ENCODE measurements at places on chromosomes 5 and 9. TPM values are rescaled to one million over a fixed set of nuclear protein-coding genes. Genes with fewer than 3 reads are reported as not detected.
A peak's percentile ranks its signal among the peaks of the same experiment; 100 is the strongest.

DNA sequence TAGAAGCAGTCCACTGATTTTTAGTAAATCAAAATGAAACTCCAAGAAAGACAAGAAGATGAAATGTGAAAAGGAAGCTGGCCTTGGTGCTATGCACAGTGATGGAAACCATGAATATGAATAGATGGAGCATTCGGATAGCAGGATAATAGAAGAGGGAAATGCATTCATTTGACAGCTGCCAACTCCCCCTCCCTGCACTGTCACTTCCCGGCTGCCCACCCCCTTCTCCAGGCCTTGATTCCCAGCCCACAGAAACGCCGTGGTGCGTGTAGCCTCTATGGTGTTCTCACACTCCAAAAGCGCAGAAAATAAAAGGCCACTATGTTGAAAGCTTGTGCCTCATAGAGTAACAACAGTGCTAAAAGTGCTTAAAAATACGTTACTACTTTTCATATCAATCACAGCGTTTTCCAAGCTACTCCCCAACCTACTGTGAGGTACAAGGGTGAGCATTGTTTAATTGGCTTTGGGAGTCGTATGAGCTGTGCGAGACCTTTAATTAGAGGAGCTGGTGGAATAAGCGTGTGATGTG is 26.1 kb upstream of the IFNK start:
- no peak for DNase-seq

- DNase-seq, result peak; percentile 85
These were observed 724 bp upstream of the LYSMD3 start for GRCh38 chr5:90529939-90530677.

PROB1 gene
- total RNA-seq, result 2.0 TPM

- no peak for DNase-seq
These were observed 68.4 kb downstream of the SCAI start for GRCh38 chr9:125074976-125075375.

GRCh38 chr9:123073991-123074422 is 40.5 kb downstream of the GPR21 start:
- DNase-seq, result no peak

DNA sequence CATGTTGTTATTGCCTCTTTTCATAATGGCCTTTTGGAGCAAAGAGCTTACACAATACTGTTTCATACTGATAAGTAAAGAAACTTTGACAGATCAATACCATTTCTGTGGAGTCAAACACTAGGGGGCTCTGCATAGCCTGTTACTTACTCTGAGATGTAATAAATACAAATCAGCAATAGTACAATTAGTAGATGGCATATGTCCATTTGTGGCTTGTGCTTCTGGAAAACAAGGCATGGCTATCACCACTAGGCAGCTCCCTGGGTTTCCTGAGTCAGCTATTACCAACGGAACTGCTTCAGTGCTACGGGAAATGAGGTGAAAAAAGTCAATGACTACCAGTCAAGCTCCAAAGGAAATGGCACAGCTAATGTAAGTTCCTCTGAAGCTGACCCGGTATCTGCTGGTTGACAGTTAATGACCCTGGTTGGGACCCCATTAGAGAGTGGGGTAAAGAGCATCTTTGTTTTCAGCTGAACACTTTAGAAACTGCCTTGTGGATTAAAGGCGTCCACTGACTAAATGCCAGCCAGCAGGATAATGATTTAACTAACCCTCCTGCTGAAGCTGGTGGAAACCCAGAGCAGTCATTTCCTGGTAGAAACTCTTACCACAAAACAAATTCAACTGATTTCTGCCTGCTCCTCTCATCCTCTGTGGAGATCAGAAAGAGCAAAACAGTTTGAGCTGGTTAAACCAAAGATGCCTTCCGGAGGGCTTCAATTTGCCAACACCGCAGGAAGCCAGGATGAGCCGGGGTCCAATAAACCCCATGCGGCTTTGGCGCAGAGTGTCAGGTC is 69.0 kb upstream of the FAM169A start:
- peak; percentile 37 for DNase-seq

DNA sequence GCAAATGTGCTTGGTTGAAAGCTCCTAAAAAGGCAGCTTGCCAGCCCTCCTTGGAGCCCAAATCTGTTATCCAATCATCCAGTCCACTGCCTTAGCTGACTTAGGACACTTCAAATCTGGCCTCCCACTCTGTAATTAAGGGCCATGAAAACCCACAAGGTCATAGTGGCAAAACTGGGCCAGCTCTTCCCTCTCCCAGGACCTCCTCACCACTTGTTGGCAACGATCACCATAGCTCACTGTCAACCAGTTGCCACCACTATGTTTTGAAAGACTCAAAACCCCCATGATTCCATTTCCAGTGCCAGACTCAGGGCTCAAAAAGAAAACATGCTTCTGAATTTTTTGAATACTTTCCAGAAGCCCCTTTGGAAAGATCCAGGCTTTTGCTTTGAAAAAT is 107.5 kb downstream of the NREP start:
- no peak for DNase-seq

TEX10 gene
- total RNA-seq, result 15.4 TPM

DNA sequence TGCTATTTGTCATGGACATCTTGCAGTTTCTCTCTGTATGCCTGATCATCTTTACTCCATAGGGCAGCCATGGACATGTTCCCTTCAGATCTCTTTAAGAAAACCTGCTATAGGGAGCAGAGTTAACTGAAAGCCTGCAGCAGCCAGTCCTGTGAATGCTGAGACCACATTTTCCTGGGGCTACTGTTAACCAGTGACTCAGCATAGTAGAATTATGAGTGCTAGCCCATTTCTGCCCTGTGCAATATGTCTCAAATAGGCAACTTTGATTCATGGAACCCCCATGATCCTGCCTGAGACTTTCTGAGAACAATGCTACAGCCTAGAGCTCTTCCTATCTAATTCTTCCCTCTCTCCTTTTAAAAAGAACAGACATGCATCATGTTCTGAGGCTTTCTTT is 624.2 kb downstream of the CHSY3 start:
- no peak for DNase-seq

GRCh38 chr9:112445196-112445595 is 41.4 kb upstream of the KIAA1958 start:
- no peak for DNase-seq

DNA sequence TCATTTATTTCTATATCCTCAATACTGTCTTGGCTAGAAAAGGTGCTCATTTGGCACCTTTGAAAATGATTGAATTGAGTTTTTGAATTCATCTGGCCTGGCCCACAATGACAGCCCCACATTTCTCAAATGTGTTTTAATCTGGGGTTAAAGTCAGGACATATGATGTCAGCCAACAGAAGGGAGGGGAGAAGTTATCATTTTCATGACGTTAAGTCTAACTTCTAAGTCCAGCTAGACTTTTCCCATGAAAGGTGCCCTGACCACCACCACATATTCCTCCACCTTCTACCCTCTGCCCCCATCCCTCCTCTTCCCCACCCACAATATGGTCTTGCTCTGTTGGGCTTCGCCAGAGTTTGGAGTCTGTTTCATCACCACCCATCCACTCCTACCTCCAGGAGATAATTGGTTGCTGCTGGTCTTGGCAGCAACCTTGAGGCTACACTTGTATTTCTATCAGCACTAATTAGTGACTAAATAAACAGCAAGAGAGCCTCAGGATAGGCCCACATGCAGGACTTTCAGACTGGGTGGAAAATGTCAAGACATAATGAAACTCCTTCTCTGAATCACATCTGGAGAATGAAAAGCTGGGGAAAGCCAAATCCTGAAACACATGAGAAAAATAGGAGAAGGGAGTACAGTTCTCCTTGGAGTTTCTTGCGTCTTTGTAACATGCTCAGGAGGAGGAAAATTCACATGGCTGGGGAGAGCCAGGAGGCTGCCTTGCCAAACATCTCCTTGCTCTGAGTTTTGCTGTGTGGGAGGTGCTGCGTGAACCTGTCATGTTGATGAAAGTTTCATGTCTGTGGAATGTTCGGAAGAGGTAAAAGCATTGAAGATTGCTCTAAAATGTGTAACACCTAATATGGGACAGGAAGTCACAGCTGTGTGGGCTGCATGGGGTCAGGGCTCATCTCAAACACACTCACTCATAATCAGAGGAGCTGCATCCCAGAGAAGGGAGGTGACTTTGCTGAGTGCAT is 544.7 kb upstream of the KLF4 start:
- DNase-seq, result no peak

- no peak for DNase-seq
These were observed 493.4 kb upstream of the COX7C start for GRCh38 chr5:86124333-86124732.

DNA sequence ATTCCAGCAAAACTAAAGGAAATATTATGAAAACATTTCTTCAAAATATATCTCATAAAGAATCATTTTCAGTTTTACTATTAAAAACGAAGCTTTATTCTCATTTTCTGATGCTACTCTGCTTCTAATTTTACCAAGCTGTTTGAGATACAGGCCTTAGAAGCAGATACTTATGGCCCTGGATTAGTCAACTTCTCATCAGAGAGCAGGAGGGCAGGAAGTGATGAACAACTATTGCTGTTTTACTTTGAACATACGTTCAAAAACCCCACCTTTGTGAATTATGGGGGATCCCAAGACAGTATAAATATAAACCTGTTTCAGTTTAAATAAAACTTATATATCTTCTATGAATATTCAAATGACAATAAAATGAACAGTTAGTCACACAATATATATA is 16.0 kb downstream of the MPDZ start:
- DNase-seq, result no peak

FRMD3 gene
- 0.03 TPM for total RNA-seq

- no peak for DNase-seq
These were observed 288.0 kb downstream of the IZUMO3 start for GRCh38 chr9:24257726-24258125.

GABRP gene
- 11.0 TPM for total RNA-seq

SLC31A2 gene
- 3.4 TPM for total RNA-seq

C9orf152 gene
- total RNA-seq, result 3.5 TPM

- DNase-seq, result no peak
These were observed 8.7 kb upstream of the SH3PXD2B start for GRCh38 chr5:172463031-172463430.

GRCh38 chr9:120735415-120736126 is 21.3 kb upstream of the MEGF9 start:
- DNase-seq, result peak; percentile 37

GRCh38 chr9:126699401-126699881 is 85.7 kb downstream of the LMX1B start:
- DNase-seq, result no peak
